ENCODE measurements at places on chromosomes 4 and X. TPM values are rescaled to one million over a fixed set of nuclear protein-coding genes. Genes with fewer than 3 reads are reported as not detected.

Gene HTN1
- total RNA-seq, result not detected

Gene PARM1
- total RNA-seq, result 3.0 TPM

Gene VEGFD
- total RNA-seq, result not detected

Gene BEX3
- total RNA-seq, result 164 TPM

Gene HPRT1
- total RNA-seq, result 4.0 TPM

Gene CT47B1
- total RNA-seq, result not detected

Gene CYTL1
- total RNA-seq, result 8.2 TPM

Gene TLR6
- total RNA-seq, result 1.3 TPM

Gene RNF150
- 3.2 TPM for total RNA-seq

Gene SMR3B
- total RNA-seq, result not detected

Gene TCEAL7
- 23.1 TPM for total RNA-seq

Gene SSX3
- not detected for total RNA-seq

Gene IL15
- total RNA-seq, result 9.0 TPM

Gene F9
- not detected for total RNA-seq

Gene USP51
- 2.0 TPM for total RNA-seq

Gene BGN
- 10.3 TPM for total RNA-seq

Gene ADRA2C
- total RNA-seq, result 2.8 TPM

Gene DDIT4L
- 0.68 TPM for total RNA-seq

Gene FAM9C
- not detected for total RNA-seq

Gene APOO
- 14.0 TPM for total RNA-seq

Gene TLR10
- total RNA-seq, result not detected

Gene ADGRG4
- total RNA-seq, result not detected

Gene ANKRD37
- 7.3 TPM for total RNA-seq

Gene SLC9B1
- 0.21 TPM for total RNA-seq

Gene GALNTL6
- 0.13 TPM for total RNA-seq
